ENCODE measurements at places on chromosomes 12 and 14.

DNA sequence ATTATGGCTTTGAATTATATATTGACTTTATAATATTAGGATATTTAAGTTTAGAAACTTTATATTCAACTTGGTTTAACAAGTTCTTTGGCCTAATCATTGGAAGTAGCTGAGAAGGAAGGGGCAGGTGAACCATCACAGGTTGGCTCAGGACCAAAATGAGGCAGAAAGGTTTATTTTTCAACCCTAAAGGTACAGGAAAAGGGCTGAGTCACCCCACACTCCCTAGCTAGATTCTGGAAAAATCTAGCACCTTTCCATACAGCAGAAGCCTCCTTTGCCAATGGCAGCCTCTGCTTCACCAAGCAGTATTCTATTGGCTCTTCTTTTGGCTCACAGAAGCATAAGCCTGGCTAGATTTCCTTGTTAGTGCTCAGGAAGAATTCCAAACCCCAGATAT is 19.3 kb upstream of the MED6 start:
- DNase-seq, result no peak

- no peak for DNase-seq
These were observed 10.4 kb downstream of the BEST3 start for GRCh38 chr12:69688471-69689427.

DNA sequence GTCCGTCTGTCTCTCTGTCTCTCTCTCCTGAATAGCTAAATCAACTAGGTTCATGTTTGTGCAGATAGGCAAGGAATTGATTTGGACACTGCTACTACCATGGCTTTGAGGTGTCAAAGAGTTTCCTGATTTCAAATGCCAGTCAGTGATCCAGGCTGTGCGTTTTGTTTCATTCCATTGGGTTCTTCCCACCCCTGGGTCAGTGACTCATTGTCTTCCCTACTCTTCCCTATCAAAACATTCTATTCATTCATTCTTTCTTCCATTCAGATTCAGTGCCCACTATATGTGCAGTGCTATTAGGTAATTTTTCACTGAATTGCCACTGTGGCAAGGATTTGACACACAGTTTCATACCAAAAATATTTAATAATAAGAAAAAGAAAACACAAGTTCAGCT is 50.4 kb downstream of the RPH3A start:
- no peak for DNase-seq

DNA sequence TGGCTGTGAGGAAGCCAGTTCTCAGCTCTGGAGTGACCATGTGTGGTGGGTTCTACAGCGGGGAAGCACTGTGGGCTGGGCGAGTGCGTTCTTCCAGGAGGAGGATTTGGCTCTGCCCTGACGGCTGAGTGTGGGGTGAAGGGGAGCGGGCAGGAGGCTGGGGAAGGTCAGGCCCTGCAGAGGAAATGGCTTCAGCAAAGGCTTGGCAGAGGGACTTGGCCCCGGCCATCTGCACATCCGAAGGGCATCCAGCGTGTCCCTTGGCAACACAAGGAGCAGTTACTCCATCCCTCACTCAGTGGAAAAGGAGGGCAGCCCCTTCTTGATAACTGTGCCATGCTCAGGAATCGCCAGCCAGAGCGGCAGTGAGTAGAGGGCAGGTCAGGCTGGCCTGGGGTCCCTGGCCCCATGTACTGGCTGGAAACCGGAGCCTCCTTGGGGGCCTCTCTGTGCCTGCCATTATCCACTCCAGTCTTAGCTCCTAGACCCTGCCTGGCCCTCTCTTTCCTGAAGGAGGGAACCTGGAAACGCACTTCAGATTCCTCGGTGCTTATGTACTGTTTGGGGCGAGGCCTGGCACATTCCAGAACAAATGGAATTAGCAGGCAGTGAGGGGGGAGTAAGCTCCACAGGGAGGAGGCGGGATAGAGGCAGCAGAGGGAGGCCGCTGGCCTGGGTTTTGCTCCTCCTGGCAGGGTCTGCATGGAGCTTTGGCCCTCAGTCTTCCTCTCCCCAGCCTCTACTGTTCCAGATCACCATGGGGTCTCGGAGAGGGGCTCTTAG is 133.6 kb upstream of the NCOR2 start:
- DNase-seq, result no peak

DNA sequence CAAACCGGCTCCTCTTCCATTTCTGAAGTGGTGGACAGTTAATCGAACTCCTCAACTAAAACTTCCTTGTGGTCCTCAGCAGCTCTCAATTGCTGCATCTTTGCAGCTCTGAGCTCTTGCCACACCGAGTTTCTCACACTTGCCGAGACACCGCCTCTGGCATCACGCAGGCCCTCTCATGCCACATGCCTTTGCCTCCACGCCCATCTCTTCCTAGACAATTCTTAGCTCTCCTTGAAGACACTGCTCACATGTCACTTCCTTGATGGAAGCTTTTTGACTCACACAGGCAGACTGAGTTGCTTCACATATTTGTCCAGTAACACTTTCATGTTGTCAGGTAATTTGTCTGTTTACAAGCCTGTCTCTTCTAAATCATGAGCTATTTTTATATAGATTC is 29.2 kb downstream of the KCNA1 start:
- no peak for DNase-seq

DNA sequence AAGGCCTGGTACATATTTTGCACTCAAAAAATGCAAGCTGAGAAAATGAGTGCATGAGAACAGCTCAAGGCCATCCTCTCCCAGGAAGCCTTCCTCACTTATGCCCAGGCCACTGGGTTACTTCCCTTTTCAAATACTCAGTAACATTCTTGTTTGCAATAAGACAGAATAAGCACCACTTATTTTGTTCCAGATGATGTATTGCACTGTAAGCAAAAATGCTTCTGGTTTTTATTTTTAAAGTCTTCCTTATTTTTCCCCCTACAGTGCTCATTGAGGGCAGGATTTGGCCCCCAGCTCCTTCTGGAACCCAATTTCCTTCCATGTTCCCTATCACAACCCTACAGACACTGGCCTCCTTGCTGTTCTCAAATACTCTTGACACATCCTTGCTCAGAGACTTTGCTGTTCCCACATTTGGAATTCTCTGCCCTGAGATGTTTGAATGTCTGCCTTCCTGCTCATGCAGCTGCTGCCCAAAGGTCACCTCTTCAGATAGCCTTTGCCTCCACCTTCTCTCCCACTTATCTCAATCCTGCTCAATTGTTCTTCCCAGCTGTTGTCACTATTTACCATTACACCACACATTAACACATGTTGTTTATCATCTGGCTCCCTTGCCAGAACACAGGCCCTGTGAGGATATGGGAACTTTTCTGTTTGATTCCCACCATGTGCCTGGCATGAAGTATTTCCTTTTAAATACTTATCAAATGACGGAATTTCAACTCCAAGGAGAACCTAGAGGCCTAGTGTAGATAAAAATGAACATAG is 49.9 kb downstream of the IFNG start:
- DNase-seq, result no peak

- no peak for DNase-seq
These were observed 102.7 kb upstream of the FKBP4 start for GRCh38 chr12:2692080-2692479.

All from hematopoietic multipotent progenitor cell treated with erythropoietin and hydrocortisone succinate and interleukin-3 and kit ligand, for 15 days (in vitro differentiated cells).